ENCODE measurements at places on chromosomes 3 and 15.

GRCh38 chr15:48005077-48005476 lies 115.7 kb upstream of the SLC24A5 start:
- no peak for DNase-seq

GRCh38 chr3:159366476-159366875 lies 564.6 kb downstream of the MFSD1 start:
- no peak for DNase-seq

DNA sequence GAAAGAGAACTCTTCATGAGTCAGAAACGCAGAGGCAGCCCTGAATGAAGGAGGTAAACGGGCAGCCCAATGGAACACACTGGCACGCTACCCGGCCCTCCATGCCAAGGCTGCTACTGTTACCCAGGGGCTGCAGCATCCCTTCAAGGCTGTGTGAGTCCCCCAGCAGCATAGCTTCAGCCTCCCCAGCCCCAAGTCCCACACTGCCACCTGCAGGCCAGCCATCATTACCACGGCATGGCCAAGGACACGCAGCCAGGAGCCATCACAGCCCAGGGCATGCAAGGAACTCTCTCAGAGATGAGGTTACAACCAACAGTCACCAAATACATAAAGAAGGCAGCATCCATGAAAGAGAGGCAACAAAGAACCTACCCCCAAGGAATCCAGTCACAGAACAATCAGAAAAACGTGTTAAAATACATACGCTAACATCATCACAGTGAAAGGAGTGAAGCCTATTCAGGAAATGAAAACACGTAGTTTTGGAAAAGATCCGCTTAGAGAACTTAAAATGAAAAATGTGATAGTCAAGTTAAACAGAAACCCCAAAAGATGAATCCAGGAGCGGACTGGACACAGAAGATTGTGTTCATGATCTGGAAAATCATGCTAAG lies 22.4 kb downstream of the PLA2G4F start:
- DNase-seq, result peak; percentile 96

DNA sequence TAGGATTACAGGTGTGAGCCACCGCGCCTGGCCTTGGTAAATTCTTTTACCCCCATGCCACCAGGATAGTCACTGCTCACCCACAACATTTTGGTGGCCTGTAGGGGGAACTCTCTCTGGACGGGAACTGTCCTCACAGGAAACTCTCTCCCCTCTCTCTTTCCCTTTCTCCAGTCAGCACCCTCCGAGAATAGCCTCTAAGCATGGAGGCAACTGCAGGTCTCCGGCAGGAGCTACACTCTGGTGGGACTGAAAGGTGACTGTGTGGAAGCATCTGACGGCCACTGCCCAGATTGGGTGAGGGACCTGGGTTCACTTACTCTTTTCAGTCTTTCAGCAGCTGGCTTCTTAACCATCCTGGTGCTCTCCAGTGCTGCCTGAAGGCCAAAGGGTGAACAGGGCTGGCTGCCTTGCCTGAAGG lies 21.3 kb downstream of the TRANK1 start:
- peak; percentile 72 for DNase-seq

GRCh38 chr3:125052624-125053303 lies 3.0 kb downstream of the HEG1 start:
- DNase-seq, result peak; percentile 82

GRCh38 chr3:30708472-30708871 lies 102.1 kb downstream of the TGFBR2 start:
- DNase-seq, result no peak

- DNase-seq, result no peak
Measured at GRCh38 chr15:48581219-48581618, 64.3 kb downstream of the FBN1 start.

GRCh38 chr3:68793759-68794701 lies 138.3 kb downstream of the TAFA4 start:
- DNase-seq, result no peak

DNA sequence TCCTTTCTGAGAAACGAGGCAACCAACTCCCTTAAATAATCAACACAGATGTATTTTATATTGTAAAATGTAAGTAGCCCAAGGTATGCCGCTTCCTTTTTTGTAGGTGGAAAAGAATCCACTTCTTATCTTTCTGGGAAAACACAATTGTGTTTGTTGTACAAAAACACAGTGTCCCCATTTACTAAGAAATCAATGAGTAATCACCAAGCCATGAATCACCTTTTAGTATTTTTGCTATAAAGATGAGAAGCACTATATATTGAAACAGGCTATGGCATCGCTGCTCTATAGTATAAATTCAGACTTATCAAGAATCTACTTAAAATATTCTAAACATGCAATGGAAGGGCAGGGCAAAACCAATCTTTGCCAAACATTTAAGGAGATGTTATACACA lies 104.0 kb downstream of the TNIK start:
- DNase-seq, result no peak

- DNase-seq, result no peak
Measured at GRCh38 chr15:84697236-84697990, 18.5 kb downstream of the SEC11A start.

- no peak for DNase-seq
Measured at GRCh38 chr15:38625886-38626285, 61.3 kb upstream of the RASGRP1 start.

DNA sequence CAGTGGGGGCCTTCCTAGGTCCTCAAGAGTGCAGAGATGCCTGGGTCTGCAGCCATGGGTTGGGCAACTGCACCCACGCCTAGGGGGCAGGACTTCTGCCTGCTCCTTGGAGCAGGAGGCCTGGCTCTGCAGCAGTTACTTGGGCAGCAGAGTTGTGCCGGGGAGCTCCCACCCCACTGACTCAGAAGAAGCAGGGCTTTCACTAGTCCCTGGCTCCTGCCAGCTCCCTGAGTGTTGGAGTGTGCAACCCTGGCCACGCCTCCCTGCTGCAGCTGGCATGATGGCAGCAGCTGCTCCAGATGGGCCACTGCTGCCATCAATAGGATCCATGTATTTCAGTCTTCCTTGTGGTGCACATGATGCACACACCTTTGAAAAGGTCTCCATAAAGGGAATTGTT lies 40.6 kb upstream of the KCNH8 start:
- DNase-seq, result no peak

- DNase-seq, result no peak
Measured at GRCh38 chr3:59566481-59566975, 516.7 kb upstream of the CFAP20DC start.

DNA sequence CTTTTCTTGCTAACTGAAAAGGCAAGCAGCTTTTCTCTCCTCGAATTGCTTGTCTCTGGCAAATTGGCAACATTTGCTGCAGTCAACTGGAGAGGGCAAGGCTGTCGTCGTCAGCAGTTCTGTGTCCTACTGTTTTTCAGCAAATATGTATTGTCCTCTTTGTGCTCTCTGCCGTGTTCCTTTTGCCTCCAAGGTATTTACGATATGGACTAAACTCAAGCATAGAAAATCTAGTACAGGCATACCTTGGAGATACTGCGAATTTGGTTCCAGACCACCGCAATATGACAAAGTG lies 558 bp upstream of the SLC30A4 start:
- DNase-seq, result no peak

GRCh38 chr15:34760909-34761308 lies 6.1 kb upstream of the GJD2 start:
- no peak for DNase-seq

- DNase-seq, result no peak
Measured at GRCh38 chr3:10547841-10548783, 42.7 kb upstream of the ATP2B2 start.

DNA sequence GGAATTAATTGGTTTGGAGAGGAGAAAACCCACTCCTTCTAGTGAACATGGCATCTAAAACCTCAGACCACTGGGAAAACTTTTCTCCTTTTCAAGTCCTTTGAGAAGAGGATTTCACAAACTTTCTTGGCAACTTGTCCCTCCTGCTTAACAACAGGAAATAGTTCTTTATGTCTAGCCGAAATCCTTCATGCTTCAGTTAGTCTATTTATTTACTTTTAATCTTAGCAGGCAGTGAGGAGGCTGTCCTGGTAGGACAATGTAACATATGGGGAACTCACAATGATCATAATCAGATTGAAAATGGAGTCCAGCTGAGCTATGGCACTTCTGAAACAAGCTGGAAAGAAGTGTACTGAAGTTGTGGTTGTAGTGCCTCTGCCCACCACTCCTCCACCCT lies 50.6 kb downstream of the KY start:
- no peak for DNase-seq

GRCh38 chr3:178532476-178532875 lies 3.8 kb upstream of the KCNMB2 start:
- no peak for DNase-seq

- no peak for DNase-seq
Measured at GRCh38 chr15:56053046-56053400, 59.6 kb upstream of the NEDD4 start.

- peak; percentile 76 for DNase-seq
Measured at GRCh38 chr3:28915741-28916500, 364.9 kb upstream of the RBMS3 start.

- DNase-seq, result peak; percentile 37
Measured at GRCh38 chr3:46667657-46668056, 25.8 kb downstream of the ALS2CL start.

- no peak for DNase-seq
Measured at GRCh38 chr15:39321977-39322376, 258.9 kb upstream of the THBS1 start.

- no peak for DNase-seq
Measured at GRCh38 chr3:23648326-23648995, 157.3 kb upstream of the UBE2E1 start.

DNA sequence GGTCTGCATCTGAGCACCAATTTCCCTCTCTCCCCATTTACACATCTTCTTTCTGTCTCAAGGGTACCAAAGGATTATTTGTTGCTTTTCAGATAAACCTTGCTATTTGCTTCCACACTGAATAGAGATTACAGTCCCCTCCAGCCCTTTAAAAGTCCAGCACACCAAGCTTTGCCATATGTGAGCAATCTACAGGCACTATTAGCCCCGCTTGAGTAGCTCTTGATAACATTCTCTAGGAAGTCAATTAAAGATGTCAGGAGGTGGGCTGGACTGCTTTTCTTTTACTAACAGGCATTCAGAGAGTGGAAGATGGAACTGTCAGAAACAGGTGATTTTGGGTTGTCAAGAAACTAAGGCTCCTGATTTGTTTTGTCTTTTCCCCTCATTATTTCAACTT lies 417.0 kb downstream of the ROBO2 start:
- DNase-seq, result no peak

- DNase-seq, result no peak
Measured at GRCh38 chr15:83430441-83430840, 16.7 kb upstream of the SH3GL3 start.

DNA sequence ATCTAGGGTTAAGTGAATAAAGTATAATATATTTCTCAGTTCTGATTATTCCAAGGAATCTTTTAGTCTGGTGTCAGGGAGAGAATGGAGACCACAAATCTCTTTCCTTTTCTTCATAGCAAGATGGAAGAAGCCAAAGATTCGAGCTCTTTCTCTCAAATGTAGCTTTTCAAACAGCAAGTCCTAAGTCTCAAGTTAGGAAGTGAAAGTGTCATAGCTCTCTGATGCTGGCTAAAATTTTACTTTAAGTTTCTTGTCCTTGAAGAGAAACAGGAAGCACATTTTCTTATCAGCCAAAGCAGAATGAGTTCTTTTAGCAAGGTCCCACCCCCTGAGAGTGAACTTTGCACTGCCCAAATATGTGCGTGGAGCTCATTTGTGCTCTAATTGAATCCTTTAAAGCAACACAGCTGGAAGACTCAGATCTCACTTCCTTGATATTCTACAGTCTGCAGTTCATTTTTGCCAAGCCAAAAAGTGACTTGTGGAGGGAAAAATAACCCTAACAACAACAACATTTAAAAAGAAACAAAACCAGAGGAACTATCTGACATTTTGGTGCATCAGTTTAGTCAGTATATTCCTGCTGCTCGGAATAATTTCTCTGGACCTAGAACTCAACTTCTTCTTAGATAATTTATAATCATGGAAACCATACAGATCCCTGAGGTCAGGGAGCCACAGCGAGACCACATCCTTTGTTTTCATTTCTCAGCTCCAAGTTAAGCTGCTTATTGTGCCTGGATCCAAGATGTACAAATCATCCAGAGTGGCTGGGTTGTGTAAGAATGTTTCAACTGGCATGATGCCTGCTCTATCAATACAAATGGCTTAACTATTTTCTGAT lies 238.7 kb upstream of the P2RY1 start:
- DNase-seq, result no peak

DNA sequence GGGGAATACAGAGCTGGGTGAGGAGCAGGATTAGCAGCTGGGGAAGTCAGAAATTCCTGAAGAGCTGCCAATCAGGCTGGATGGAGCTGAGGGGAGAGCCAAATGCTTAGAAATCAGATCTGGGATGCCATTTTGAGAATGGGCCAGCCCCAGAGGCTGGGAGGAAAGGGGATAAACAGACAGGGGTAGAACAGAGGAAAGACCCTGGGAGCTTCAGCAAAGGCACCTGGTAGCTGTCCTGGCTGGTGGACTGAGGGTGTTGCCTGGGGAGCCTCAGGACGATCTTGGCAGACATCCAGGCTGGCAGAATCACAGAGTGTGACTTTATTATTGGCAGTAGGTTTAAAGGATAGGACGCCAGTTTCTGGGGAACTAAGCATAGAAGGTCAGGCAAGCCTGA lies 97.8 kb downstream of the SQOR start:
- no peak for DNase-seq

- DNase-seq, result no peak
Measured at GRCh38 chr3:60047426-60048200, 997.8 kb upstream of the CFAP20DC start.

DNA sequence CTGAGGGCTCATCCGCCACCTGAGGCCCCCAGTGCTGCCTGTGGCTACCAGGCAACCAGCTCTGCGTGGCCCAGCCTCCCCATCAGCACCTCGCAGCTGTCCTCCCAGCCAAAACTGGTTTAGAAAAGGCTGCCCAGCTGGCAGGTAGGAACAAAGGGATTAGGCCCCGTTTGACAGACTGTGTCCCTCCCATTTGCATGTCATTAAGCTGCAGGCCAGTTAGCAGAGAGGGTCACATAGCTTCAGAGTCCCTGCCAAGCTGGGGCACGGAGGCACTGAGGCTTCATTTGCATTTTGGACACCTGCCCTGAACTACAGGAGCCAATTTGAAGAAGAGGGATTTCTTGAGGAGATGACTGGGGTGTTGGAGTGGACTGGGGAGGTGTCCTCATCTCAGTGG lies 177.9 kb downstream of the TLE3 start:
- peak; percentile 84 for DNase-seq

DNA sequence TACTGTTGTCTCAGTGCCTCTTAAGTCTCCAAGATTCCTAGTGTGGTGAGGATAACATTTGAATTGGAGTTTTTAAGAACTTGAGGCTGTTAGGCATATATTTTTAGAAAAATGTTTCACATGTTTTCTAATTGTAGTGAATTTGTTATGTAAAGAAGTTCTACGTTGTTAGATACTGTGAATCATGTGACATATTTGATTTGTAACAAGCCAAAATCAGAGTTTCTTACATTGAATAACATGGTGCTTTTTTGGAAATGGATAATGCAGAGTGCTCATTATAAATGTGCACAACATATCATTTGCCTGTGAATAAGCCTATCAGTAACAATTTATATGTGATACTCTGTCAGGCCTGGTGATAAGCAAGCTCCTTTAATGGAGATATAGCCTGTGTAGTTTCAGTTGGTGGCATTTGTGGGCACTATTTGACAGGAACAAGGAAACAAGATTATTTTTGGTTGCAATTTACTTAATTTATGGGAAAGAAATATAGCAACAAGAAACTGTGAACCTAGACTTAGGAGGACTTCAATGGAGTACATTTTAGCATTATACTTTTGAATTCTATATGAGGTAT lies 328.8 kb downstream of the ARPP21 start:
- no peak for DNase-seq

- peak; percentile 20 for DNase-seq
Measured at GRCh38 chr3:195200010-195200822, 70.7 kb downstream of the XXYLT1 start.

- DNase-seq, result no peak
Measured at GRCh38 chr3:66800941-66801545, 197.1 kb upstream of the KBTBD8 start.
